Umbilical cord (tissue), 2 donors: ENCODE measurements at places on chromosomes 4 and X.

DNA sequence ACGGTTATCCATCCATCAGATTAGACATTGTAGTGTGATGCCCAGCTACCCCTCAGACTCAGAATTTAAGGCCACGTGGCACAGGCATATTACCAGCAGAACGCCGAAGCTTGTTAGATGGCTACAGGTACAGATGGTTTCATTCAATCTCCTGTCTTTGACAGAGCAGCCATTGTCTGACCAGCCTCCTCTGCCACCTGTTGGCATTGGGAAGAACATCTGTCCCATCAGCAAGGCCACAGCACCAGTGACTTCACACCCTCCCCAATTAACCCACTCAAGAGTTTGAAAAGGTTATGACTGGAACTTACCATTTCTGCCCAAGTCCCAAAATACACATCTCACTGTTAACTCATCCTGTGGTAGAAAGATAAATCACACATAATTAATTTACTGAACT is 22.0 kb upstream of the PHKA2 start:
- DNase-seq: no peak

DNA sequence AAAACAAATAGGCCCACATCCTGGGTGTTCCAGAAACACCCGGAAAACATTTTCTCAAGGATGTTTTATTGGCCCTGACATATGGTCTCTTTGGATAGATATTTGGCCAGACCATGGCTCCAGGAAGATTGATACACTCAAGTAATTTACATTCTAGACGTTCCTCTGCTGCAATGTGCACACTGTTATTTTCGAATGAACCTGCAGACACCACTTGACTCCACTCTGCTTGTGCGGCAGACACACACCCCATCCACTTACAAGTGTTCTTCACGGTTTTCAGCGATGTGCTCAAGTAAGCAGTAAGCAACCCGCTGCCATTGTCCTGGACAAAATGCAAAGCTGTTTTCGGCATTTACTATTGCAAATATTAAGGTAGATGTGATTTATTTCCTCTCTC is 12.0 kb upstream of the GPM6A start:
- DNase-seq: no peak

DNA sequence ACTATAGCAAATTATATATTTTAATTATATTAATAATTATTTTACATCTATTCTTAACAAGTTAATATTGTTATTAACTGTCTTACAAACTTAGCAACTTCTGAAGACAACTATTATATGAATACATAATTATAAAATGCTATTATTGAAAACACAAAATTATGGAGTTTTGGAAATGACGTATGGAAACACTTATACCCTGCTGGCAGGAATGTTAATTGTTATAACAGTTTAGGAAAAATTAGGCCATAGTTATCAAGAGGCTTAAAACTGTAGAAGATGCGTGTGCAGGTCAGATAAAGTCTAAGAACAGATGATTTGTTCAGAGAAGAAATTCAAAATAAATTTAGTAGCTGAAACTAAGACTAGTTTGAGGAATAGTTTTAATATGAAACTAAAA is 211.7 kb downstream of the FAT4 start:
- DNase-seq: no peak

GRCh38 chr4:185730849-185731608 is 81.0 kb downstream of the SORBS2 start:
- peak; percentile 83 for DNase-seq

DNA sequence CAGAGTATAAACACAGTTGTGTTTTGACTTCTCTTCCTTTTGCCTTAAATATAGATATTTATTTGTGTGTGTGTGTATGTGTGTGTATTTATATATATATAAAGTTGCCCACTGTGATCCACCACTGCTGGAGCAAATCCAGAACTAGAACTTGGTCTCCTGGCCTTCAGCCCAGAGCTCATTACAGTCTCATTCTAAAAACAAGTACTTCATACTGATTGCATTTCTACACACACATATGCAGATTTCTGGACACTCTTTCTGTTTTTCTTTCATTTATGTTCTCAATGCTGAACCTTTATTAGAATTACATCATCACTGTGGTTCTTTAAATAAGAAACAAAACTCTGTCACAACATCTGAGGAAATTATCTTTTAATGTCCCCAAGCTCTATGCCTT is 381 bp downstream of the TXK start:
- DNase-seq: no peak

DNA sequence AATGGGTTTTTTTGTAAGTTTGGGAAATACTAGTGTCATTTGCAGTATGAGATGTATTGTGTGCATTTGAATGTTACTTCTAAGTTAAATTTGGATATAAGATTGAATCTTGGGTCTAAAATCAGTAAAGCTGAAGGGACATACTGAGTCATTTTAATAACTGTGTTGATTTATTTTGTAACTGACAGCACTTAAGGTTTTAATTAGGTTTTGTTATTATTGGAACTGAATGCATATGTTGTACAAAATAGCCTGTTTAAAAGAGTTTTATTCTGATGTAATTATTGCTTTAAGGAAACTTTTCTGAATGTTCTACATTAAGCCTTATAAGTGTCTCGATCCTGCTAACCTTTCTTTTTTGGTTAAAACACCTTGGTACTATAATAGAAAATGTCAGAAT is 396.6 kb downstream of the MAPK10 start:
- no peak for DNase-seq

GRCh38 chr4:152950402-152951274 is 14.5 kb downstream of the FHDC1 start:
- no peak for DNase-seq

DNA sequence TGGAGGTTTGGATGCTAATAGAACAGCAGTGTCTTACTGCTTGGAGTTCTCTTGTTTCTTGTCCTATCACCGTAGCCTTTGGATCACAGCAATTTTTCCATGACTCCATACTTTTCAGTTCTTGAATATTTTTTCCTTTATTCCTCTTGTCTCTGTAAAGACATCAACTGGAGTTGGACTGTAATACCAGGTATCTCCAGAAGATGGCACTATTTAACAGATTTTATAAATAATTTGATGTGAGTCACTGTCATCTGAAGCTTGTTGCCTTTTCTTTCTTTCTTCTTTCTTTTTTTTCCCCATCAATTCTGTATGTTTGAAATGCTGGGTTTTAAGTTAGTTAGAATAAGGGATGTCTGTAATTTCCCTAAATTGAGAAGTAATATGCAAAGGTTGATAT is 24.1 kb downstream of the HPRT1 start:
- DNase-seq: peak; percentile 55

DNA sequence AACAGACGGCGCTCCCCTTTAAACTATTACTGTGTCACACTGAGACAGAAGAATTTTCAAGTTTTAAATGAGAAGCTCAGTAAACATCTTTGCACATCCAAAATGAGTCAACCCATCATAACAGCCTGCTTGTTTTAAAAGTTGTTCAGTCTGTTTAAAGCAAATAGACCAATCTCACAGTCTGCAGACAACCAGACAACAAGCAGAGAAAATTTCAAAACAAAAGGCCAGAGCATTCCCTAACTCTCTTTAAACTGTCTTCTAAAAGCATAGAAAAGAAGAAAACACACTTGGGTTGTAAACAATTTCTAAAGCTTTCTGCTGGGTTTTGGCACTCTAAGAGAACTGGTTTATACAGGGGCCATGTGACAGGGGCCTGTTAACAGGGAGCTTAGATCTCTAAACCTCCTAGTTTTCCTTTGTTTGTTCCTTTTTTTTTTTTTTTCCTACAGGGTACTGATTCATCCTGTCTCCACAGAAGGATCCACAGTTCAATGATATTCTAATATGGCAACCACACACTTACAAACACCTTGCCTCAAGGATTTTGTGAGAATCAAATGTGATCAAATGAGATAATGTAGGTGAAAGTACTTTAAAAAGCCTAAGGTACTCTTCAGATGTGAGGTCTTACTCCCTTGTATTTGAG is 100.8 kb upstream of the MAML3 start:
- no peak for DNase-seq

DNA sequence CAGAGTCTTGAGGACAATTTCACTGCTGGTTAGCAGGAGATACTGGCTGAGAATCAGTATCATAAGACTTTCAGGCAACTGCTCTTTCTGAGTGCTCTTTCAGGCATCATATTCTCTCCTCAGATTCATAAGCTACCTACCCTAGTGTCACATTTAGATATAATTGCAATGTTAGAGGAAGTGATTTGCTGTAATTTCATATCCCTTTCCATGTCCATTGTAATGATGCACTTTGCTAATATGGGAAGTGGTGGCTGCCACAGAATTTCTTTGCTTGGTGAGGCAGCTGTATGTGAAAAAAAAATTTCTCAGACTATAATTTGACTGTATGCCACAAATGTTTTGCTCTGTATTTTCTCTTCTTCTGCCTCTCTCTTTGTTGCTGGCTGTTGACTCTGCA is 63.3 kb downstream of the DOCK11 start:
- no peak for DNase-seq

- DNase-seq: peak; percentile 40
Observed at GRCh38 chr4:125044886-125045285, 269.9 kb upstream of the FAT4 start.

GRCh38 chr4:56909086-56909894 is 1.6 kb downstream of the REST start:
- peak; percentile 76 for DNase-seq

DNA sequence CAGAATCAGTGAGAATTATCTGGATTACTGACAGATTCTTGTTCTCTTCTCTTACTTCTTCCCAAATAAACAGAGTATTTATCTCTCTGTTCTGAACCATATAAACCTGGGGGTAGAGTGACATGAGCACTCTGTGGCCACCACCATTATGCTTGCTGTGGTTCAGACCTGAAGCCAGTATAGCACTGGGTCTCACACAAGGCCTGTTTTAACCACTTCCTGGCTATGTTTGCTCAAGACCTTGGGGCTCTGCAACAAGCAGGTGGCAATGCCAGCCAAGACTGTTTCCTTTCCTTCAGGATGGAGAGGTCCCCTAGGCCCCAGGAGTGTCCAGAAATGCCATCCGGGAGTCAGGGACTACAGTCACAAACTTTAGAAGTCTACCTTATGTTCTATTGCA is 21.7 kb upstream of the HEPH start:
- DNase-seq: no peak

DNA sequence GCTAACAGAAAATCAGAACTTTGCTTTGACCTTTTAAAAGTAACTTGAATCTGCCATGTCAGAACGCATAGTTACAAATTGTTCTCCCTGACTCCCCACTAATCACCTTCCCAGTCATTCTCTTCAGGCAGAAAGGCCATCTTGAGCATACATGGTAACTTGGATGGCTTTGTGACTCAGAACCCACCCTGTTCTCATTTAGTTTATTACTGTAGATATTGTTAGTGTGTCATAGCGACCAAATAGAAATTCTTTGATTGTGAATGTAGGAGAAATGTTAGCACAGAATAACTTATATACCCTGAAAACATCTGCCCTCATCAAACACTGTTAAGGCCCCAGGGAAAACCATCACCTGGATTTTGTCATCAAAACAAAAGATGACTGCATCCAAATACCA is 382.0 kb downstream of the MAGEB5 start:
- DNase-seq: no peak

- DNase-seq: no peak
Observed at GRCh38 chrX:155112171-155112570, 40.9 kb downstream of the BRCC3 start.

GRCh38 chr4:139700568-139700967 is 34.9 kb downstream of the MGST2 start:
- no peak for DNase-seq

DNA sequence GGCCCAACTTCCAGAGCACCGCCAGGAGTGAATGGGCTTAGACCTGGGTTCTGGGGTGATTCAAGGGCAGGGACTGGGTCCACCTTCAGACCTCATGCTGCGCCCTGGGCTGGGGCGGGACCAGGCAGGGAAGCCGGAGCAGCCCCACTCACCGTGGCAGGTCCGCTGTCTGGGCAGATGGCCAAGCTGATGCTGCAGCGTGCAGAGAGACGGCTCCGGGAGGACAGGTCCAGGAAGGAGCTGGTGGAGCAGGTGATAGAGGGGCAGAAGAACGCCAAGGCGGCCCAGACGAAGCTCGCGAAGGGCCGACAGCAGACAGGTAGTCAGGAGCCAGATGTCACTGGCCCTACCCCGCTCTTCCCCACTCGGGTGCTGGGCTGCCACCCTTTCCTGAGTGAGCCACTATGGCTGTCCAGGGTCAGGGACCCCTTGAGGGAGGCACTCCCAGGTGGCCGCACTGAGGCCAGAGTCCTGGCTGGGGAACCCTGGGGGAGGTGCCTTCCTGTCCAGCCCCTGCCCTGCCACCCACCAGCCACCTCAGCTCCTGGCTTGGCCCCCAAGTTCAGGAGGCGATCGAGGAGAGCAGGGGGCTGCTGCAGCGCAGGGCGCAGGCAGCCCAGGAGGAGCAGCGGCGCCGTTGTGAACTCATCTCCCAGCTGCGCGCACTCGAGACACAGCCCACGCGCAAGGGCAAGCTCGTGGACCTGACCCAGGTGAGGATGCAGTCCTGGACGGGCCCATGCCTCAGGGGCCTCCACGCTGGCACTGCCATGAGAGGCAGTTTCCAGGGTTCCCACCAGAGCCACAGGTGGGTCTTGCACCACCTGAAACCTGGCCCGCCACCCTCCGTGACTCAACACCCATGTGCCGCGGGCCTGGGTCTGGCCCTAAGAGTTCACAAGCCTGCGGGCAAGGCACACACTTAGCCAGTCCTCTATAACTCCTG is 10.1 kb upstream of the RNF4 start:
- no peak for DNase-seq

- DNase-seq: no peak
Observed at GRCh38 chr4:15794426-15794825, 16.3 kb downstream of the CD38 start.

- no peak for DNase-seq
Observed at GRCh38 chr4:150994721-150995120, 20.4 kb downstream of the LRBA start.

DNA sequence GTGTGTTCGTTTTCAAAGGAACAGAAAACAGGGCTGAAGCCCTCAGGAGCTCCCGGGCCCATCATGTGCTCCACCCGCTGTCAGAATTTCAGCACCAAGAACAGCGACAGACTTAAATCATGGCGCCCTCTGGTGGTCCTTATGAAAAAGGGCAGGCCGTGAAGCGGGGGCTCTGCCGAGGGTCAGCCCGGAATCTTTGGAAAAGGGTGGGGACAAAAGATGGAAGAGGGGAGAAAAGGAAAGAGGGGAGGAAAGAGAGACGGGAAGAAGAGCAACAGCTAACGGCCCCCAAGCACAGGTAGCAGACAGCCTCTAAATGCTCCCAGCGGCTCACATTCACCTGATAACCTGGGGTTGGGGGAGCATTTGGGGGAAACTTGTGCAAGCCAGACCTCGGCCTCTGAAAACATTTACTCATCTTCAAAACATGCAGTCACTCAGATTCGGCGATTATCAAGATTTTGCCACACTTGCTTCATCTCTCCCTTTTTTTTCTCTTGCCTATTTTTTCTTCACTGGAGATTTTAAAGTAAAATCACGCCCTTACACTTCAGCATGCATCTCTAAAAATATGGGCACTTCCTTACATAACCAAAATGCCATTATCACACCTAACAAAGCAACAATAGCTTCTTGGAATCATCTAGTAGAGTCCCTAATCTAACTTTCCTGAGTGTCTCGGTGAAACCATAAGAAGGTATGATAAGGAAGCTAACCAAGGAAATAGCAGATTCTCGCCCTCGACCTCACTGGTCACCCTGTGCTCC is 28.1 kb upstream of the MAN2B2 start:
- DNase-seq: peak; percentile 62

- DNase-seq: peak; percentile 56
Observed at GRCh38 chr4:121736735-121737351, 28.1 kb downstream of the SMIM43 start.

GRCh38 chr4:124085561-124086180 is 626.9 kb downstream of the ANKRD50 start:
- peak; percentile 73 for DNase-seq

- DNase-seq: no peak
Observed at GRCh38 chr4:184587701-184588100, 61.5 kb downstream of the CASP3 start.

- DNase-seq: no peak
Observed at GRCh38 chrX:112270991-112271390, 188.4 kb upstream of the TRPC5 start.
